ENCODE measurements at places on chromosomes 7 and 10.

DNA sequence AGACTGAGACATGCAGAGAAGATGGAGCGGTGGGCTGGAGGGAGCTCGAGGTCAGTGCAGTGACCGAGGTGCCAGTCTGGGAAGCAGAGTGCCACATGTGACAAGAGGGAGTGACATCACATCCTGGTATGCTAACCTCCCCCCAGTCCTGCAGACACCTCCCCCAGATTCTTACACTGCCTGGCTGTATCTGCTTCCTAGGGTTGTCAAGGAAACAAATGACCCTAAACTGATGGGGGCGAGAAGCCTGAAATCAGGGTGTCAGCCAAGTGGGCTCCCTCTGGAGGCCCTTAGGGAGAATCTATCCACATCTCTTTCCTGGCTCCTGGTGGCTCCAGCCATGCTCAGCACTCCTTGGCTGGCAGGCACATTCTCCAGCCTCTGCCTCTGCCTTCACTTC lies 316.1 kb upstream of the ZMIZ1 start:
- no peak for DNase-seq
- H3K27me3 ChIP-seq: no peaks in the 10 kb centered on the region
- H3K4me3 ChIP-seq: no peak overlapping the region
- H3K4me1 ChIP-seq: peaks cover 62% of the 10 kb centered on the region
- peak overlapping the region; percentile 4 for H3K27ac ChIP-seq

- no peak for DNase-seq
- no peak overlapping the region for H3K27ac ChIP-seq
- H3K27me3 ChIP-seq: no peaks in the 10 kb centered on the region
- H3K4me1 ChIP-seq: no peaks in the 10 kb centered on the region
Observed at GRCh38 chr7:113159746-113160339, 41.5 kb upstream of the SMIM30 start.

- H3K27me3 ChIP-seq: no peaks in the 10 kb centered on the region
- DNase-seq: no peak
- peaks cover 33% of the 10 kb centered on the region for H3K4me1 ChIP-seq
Observed at GRCh38 chr10:125114761-125115391, 45.5 kb downstream of the CTBP2 start.

- no peaks in the 10 kb centered on the region for H3K36me3 ChIP-seq
- H3K27ac ChIP-seq: no peak overlapping the region
- no peaks in the 10 kb centered on the region for H3K27me3 ChIP-seq
- no peak overlapping the region for H3K4me3 ChIP-seq
- DNase-seq: no peak
Observed at GRCh38 chr10:7610651-7611389, 55.9 kb downstream of the ITIH5 start.

GRCh38 chr7:15035814-15036213 lies 133.3 kb upstream of the DGKB start:
- no peaks in the 10 kb centered on the region for H3K4me1 ChIP-seq
- no peak overlapping the region for H3K27ac ChIP-seq
- DNase-seq: no peak
- H3K4me3 ChIP-seq: no peak overlapping the region
- no peaks in the 10 kb centered on the region for H3K36me3 ChIP-seq
- H3K27me3 ChIP-seq: peaks cover 5% of the 10 kb centered on the region

GRCh38 chr10:111075577-111076185 lies 1.1 kb upstream of the ADRA2A start:
- peak overlapping the region; percentile 84 for H3K4me3 ChIP-seq
- H3K27me3 ChIP-seq: peaks cover 75% of the 10 kb centered on the region
- no peak overlapping the region for H3K27ac ChIP-seq
- peaks cover 8% of the 10 kb centered on the region for H3K36me3 ChIP-seq
- peaks cover 17% of the 10 kb centered on the region for H3K4me1 ChIP-seq

DNA sequence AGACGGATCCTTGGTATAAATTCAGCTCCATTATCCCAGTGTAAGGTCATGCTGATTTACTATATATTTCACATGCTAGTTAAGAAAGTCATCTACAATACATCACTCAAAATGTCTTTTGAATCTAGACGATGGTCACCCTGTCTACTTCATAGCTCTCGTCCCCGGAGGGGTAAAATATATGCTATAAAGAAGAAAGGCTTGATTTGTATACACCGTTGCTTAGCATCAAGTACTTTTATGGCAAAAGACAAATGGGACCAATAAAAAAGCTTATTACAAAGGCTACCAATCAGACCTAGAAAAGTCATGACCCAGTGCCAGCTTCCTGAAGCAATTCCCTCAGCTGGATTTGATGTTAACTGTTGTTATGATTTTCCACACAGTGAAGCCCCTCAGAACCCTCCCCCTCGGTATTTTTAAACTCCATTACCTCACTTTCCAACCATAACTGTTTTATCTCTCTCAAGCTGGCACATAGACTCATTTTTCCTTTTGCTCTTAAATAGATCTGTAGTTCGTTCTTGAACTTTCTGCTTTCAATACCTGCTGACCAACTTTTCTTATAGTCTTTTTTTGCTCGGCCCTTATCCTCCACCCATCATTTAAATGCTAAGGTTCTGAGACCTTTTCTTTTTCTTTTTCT lies 104.9 kb downstream of the DOCK4 start:
- peaks cover 15% of the 10 kb centered on the region for H3K4me1 ChIP-seq
- H3K27ac ChIP-seq: no peak overlapping the region
- no peak for DNase-seq

DNA sequence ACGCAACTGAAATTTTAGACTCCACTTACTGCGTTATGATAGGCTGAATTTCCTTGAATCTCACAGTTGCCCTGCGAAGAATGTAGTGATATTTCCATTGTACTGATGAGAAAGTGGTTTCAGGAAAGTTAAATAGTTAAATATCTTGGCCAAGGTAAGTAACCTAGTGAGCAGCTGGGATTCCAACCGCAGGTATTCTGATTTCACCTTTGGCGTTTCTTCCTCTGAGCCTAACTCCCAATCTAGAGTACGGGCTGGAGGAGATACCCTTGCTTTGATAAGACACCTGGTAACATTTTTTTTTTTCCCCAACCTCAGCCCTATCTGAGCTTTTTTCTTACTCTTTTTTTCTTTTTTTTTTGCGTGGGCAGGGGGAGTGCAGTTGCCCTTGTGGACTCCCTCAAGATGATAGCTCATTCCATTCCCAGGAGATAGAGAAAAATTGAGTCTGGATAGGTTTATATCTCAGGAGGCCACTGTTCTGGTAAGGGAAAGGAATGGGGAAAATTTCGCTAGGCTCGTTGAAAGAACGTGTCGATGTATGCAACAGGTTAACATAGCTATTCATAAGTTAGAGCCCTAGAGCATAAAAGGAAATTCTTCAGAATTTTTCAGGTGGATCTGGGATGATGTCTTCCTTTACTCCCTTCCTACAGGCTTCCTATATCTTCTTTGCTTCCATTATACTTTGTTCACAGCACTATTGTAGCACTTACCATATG lies 3.1 kb upstream of the TAS2R38 start:
- H3K4me1 ChIP-seq: no peaks in the 10 kb centered on the region
- no peaks in the 10 kb centered on the region for H3K36me3 ChIP-seq
- H3K27ac ChIP-seq: no peak overlapping the region
- H3K27me3 ChIP-seq: peaks cover 15% of the 10 kb centered on the region

GRCh38 chr7:153832160-153832559 lies 220.0 kb upstream of the DPP6 start:
- no peaks in the 10 kb centered on the region for H3K36me3 ChIP-seq
- no peak overlapping the region for H3K4me3 ChIP-seq
- DNase-seq: no peak

DNA sequence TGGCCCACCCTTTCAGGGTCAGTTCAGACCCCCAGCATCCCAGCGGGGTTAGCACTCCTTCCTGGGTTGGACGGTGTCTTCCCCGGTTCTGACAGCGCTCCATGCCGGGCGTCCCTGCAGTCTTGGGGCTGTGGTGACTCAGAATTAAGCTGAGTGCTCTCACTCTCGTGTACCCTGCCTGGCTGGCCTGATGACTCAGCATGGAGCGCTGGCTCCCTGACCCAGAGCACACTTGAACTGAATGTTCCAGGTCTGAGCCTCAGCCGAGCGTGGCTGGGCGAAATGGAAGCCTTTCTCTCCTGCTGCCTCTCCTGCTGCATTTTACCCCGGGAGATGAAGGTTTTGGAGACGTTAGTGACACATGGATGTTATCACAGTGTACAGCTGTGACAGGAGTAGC lies 7.1 kb downstream of the BAG3 start:
- peaks cover 34% of the 10 kb centered on the region for H3K4me1 ChIP-seq
- H3K36me3 ChIP-seq: peaks cover 7% of the 10 kb centered on the region
- H3K27me3 ChIP-seq: no peaks in the 10 kb centered on the region
- peak overlapping the region; percentile 77 for H3K27ac ChIP-seq

DNA sequence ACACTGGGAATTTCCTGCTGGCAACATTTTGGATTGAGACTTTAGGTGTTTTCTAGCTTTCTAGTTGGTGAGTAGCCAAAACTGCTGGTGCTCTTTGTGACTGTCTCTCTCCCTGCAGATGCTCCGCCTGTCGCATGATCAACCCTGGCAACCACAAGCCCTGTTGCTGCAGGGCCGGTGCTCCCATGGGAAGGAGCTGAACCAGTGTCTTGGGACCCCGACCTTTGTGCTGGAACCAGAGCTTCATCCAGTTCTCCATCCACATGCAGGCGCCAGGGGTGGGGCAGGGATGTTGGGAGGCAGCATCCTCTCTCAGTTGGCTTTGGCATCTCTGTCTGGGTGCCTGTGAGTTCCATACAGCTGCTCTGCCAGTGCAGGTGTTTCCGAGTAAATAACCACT lies 306.2 kb upstream of the MKI67 start:
- no peak overlapping the region for H3K27ac ChIP-seq
- H3K27me3 ChIP-seq: peaks cover 26% of the 10 kb centered on the region
- peaks cover 7% of the 10 kb centered on the region for H3K4me1 ChIP-seq
- DNase-seq: no peak

- H3K36me3 ChIP-seq: no peaks in the 10 kb centered on the region
- H3K4me1 ChIP-seq: no peaks in the 10 kb centered on the region
- H3K27me3 ChIP-seq: peaks cover under 1% of the 10 kb centered on the region
- no peak for DNase-seq
Observed at GRCh38 chr10:49350846-49351532, 44.9 kb downstream of the DRGX start.

DNA sequence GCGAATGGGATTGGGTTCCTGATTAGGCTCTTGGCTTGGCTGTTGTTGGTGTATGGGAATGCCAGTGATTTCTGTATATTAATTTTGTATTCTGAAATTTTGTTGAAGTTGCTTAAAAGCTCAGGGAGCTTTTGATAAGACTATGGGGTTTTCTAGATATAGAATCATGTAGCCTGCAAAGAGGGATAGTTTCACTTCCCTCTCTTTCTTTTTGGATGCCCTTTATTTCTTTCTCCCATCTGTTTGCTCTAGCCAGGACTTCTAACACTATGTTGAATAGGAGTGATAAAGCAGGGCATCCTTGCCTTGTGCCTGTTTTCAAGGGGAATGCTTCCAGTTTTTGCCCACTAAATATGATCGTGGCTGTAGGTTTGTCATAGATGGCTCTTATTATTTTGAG lies 40.4 kb upstream of the MPP7 start:
- H3K27me3 ChIP-seq: no peaks in the 10 kb centered on the region
- H3K36me3 ChIP-seq: no peaks in the 10 kb centered on the region
- no peak overlapping the region for H3K27ac ChIP-seq
- DNase-seq: no peak

DNA sequence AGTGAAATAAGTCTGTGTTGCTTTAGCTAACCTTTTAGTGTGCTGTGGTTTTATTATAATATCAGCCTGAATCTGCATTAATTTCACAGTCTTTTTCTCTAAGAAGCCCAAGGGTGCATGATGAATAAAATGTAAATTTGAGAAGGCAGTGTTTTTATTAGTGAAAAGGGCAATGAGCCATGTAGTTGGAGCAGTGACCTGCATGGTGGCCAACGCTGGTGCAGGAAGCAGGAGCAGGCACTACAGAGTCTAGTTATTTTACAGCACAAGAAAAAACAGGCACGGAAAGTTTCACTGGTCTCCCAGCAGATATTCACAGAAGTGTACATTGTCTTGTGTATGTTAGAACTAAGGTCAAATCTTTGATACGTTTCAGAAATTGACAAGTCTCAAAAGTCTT lies 247.8 kb downstream of the CELF2 start:
- no peak overlapping the region for H3K27ac ChIP-seq
- no peaks in the 10 kb centered on the region for H3K36me3 ChIP-seq

DNA sequence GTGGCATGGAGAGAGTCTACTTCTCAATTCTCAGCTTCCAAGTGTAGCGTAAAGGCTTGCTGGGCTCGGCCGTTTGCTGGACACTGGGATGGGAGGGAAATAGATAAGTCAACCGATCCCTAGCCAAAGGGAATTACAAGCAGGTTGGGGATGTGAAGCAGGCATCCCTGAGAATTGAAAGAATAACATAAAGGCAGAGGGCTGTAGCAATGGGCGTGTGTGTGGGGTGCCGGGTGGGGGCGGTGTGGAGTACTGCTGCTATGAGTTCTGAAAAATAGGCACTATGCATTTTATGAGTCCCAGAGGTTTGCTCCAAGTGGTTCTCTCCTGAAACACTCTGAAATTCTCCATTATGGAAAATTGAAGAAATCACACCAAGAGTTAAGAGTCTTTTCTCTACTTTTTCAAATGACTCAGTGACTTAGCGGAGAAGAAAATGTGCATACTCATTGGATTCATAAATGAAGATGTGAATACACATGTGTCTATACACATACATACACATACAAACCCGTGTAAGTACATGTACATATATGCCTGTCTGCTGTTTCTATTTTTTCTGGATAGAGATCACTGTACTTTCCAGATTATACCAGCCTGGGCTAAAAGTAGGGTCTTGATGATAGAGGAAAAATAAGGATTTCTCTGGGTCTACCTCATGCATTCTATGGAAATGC lies 65.4 kb downstream of the ADRA2A start:
- H3K4me1 ChIP-seq: peaks cover 5% of the 10 kb centered on the region
- no peak for DNase-seq
- no peak overlapping the region for H3K4me3 ChIP-seq
- no peaks in the 10 kb centered on the region for H3K36me3 ChIP-seq
- no peak overlapping the region for H3K27ac ChIP-seq

DNA sequence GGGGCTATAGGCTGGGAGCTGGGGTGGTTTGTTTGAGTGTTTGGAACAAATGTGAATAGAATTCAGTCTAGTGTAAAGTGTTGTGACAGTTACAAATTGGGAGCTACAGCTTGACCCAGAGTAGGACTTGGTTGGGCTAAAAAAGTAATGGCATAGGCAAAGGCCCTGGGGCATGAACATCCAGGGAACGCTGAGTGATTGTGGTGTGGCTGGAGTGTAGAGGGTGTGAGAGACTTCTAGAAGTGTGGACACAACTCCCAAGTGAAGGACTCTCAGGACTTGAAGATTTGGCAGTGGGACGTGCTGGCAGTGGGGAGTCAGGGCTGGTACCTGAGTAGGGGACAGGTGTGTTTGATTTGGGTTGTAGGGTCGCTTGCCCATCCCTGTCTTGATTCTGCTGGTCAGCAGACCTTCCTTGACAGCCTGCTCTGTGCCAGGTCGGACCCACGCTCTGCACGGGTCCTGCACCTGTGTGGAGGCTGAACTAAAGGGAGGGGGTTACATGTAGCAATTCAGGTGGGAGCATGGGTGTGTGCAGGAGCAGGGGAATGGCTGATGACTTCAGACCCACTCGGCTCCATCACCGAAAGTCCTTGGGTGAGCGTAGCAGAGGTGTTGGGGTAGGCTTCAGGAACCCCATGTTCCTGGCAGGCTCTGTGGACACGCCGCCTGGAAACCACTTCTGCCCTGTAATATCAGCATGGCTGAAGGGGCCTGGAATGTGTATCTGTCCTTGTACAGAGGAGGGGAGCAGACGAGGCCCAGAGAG lies 43.3 kb downstream of the ZMIZ1 start:
- peak overlapping the region; percentile 6 for H3K27ac ChIP-seq
- H3K4me3 ChIP-seq: peak overlapping the region; percentile 54
- no peak for DNase-seq
- peaks cover 67% of the 10 kb centered on the region for H3K4me1 ChIP-seq

- no peaks in the 10 kb centered on the region for H3K27me3 ChIP-seq
- peaks cover 37% of the 10 kb centered on the region for H3K4me1 ChIP-seq
- DNase-seq: no peak
- peak overlapping the region; percentile 10 for H3K27ac ChIP-seq
Observed at GRCh38 chr7:99102809-99103690, 40.9 kb downstream of the SMURF1 start.

All from type B pancreatic cell (in vitro differentiated cells).